ENCODE measurements at places on chromosomes 7 and 10. TPM values are rescaled to one million over a fixed set of nuclear protein-coding genes. Genes with fewer than 3 reads are reported as not detected.

DNA sequence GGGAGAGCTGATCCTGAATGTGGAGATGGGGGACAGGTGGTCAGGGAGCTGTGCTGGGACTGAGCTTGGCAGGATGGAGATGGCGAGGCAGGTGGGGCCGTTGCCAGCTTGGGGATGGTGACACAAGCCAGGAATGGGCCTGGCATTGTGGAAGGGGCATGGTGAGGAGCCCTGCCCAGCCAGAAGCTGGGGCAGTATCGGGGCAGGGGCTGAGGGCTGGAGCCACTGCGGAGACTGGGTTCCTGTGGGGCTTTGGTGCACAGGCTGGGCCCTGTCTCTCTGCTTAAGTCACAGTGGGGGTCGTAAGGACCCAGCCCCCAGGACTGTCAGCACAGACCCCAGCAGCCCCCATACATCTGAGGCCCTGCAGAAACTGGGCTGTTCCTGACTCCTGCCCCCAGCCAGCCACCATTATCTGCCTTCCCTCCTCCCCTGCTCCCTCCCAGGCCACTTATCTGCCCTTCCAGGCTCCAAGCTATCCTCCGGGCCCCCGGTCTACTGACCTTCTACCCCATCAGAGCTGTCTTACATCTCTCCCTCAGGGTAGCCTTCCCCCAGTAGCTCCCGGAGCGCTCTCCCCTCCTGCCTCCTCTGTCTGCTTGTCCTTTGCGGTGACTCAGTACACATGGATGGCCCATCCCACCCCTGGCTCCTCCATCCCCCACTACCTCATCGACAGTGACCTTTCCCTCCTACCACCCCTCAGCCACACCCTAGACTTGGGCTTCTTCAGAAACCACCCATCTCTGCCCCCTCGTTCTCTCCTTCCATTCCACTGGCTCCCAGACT is 44.2 kb downstream of the PPIF start:
- DNase-seq: peak; percentile 33

Gene CTAGE6
- total RNA-seq: 0.29 TPM

Gene HEPACAM2
- 24.2 TPM for total RNA-seq

GRCh38 chr10:14673189-14673861 is 101.4 kb downstream of the FAM107B start:
- DNase-seq: no peak

- DNase-seq: no peak
These were observed 255.7 kb downstream of the THSD7A start for GRCh38 chr7:11576310-11576709.

Gene IFIT1B
- total RNA-seq: not detected

Gene SLC18A3
- not detected for total RNA-seq

DNA sequence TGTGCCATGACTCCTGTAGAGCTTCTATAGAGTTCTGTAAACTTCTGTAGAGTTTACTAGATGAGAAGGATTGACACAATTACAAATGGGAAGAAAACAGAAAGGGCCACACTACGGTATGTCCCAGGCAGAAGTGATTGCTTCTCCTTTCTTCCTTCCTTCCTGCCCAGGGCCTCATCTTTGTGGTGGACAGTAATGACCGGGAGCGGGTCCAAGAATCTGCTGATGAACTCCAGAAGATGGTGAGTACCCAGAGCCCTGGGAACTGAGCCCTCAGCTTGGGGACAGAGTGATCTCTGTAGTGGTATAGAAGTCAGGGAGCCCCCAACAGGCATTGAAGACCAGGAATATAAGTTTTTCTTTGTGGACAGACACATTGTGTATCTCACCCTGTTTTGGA is 1.7 kb downstream of the ARF5 start:
- DNase-seq: no peak

Gene UPK3BL2
- 23.9 TPM for total RNA-seq

GRCh38 chr10:19683960-19684359 is 132.3 kb upstream of the PLXDC2 start:
- DNase-seq: no peak

- no peak for DNase-seq
These were observed 63.7 kb downstream of the TRUB1 start for GRCh38 chr10:115001506-115002381.

DNA sequence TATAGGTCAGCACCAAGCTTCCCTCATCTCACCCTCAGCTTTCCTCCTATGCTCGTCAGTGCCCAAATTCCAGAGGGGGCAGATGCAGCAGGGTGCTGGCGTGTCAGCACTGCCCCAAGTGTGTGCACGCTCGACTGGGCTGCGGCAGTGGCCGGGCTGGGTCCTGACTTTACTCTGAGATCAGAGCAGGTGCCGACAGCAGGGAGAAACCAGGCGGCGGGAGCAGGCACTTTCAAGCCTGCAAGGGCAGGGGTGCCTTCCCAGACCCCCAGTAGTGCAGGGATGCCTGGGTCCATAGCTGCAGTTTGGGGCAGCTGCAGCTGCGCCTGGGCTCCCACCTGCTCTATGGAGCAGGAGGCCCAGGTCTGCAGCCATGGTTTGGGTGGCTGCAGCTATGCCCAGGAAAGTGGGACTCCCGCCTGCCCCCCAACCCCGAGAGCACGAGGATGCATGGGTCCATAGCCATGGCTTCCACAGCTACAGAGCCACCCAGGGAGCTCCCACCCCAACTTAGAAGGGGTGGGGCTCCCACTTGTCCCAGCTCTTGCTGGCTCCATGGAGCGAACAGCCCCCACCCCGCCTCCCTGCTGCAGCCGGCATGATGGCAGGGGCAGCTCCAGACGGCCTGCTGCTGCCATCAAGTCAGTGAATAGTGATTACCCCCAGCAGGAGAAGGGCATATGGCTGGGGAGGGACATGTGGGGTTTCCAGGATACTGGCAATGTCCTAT is 199.2 kb upstream of the KMT2E start:
- DNase-seq: no peak

DNA sequence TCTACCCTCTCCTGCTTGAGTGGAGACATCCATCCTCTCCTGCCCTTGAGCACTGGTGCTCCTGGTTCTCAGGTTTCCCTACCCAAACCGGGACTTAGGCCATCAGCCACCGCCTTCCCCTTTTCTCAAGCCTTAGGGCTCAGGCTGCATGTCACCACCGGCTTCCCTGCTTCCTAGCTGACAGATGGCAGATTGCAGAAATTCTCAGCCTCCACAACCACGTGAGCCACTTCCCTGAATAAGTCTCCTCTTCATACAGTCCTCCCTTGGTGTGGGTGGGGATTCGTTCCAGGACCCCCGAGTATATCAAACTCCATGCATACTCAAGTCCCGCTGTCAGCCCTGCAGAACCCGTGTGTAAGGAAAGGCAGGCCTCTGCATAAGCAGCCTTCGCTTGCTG is 203.5 kb upstream of the ZNF32 start:
- no peak for DNase-seq

- DNase-seq: no peak
These were observed 569.5 kb downstream of the SORCS3 start for GRCh38 chr10:105210546-105210945.

DNA sequence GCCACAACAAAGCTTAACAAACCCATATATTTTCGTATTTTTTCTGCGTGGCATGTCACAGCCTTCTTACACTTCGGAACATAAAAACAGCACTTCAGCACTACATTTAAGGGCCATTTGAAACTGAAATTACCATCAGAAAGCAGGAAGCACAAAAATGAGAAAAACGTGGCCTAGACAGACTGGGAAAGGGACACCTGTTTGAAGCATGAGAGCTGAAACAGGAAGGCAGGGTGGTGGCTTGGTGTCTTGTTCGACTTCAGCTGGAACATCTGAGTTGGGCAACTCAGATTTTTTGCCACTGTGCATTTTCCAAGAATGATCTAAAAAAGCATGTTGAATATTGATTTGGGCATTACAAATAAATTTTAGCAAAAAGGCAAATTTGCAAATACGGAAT is 243.2 kb downstream of the ELMO1 start:
- DNase-seq: no peak

Gene TFR2
- total RNA-seq: 1.2 TPM

Gene CDHR1
- 39.6 TPM for total RNA-seq

- DNase-seq: no peak
These were observed 5.7 kb upstream of the ARPC1B start for GRCh38 chr7:99368750-99369389.

Gene CARD11
- 3.2 TPM for total RNA-seq

GRCh38 chr10:124696446-124697392 is 47.5 kb downstream of the FAM53B start:
- no peak for DNase-seq

DNA sequence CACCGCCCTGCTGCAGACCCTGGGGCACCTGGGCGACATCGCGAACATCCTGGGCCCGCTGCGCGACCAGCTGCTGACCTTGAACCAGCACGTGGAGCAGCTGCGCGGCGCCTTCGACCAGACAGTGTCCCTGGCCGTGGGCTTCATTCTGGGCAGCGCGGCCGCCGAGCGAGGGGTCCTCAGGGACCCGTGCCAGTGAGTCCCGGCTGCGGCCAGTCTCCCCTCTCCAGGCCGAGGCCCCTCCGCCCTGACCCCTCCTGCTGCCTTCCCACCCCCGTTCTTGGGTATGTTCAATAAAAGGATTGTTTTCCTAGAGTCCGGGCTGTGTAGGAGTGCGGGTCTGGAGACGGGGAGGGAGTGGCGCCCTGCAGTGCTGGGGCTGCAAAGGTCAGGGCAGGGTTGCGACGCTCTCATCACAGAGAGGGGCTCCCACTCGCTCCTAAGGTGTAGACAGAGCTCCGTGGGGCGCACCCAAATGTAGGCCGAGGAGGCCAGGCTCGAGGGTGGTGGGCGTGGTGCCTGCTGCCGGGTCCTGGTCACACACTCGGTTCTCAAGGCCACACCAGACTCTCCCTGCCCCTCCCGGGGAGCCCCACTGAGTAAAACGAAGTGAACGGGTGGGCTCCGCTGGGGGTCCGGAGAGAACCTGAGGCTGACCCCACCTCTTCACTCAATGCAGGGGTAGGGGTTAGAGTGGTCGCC is 1.4 kb downstream of the UTF1 start:
- no peak for DNase-seq

DNA sequence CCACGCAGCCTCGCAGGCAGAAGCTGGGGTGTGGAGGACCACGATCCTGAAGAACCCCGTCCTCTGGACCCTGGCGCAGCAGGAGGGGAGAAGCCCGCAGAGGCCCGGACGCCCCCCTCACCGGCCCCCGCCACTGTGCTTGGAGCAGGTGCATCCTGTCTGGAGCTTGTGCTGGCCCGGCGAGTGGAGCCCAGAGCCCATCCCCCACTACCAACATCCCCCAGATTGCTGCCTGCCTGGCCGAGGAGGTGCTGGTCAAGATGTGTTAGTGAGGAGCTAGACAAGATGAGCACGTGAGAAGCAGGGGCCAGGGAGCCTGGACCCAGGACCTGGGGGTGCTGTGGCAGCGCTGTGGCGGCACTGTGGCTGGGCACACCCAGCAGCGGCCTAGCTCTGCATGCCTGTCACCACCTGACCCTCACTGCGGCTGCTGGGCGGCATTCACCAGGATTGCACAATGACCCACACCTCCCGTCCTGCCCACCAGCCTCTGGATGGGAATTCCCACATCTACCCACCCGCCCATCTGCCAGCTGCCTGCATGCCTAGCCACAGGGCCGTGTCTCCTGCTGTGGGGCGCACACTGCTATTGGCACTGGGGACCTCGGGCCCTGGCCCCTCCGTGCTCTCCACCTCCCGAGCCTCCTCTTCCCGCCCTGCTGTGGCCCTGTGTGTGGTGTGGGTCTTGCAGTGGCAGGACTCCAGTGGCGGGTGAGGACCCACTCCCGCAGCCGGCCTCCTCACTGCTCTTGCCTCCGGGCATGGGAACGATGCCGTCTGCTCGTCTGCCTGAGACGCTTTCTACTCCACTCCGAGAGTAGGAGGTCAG is 11.8 kb downstream of the GPR146 start:
- no peak for DNase-seq

DNA sequence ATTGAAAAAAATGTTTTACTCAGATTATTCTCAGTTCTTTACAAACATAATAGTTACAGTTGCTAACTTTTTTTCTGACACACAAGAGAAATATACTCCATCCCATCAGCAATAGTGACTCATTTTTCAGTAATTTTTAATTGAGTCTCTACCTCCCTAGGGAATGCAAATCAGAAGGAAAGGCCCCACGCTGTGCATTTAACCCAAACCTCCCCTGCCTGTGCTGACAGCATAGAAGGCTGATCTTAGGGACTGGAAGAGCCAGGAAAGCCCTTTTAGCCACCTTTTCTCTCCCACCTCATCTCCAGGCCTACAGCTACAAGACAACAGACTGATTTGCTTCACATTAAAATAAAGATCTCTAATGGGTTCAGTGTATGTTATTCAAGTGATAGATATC is 24.7 kb upstream of the PIK3CG start:
- no peak for DNase-seq

DNA sequence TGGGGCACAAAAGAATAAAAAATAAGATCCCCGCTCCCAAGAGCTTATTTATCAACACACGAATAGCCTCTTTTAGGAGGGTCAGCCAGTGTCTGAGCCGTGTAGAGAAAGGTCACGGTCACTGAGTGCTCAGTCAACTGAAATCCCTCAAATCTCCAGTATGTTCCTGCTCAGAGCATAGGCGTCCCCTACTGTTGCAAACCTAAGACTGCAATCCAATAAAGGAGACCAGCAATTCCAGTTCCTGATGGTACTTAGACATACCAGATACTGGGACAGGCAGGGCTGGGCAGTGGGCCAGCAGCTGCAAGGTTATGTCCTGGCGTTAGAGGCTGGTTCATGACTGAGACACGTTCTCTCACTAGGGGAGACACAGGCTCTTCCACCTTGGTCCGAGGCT is 93.6 kb downstream of the CACNB2 start:
- DNase-seq: no peak

DNA sequence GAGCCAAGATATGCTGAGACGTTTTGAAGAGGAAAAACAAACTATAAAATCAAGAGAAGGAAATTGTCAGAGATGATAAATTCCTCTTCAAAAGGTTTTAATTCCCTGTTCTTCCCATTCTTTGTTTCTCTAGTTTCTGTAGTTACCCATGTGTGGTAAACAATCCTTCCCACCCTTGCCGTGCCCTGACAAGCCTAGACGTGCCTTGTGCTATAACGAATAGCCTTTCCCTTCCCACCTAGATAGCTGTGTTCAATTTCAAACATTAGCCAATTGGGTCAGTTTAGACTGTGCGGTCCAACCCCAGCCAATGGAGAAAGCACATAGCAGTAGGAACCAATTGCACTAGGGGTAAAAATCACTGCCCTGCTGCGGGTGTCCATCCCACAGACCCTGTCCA is 138.1 kb downstream of the RALA start:
- DNase-seq: no peak

DNA sequence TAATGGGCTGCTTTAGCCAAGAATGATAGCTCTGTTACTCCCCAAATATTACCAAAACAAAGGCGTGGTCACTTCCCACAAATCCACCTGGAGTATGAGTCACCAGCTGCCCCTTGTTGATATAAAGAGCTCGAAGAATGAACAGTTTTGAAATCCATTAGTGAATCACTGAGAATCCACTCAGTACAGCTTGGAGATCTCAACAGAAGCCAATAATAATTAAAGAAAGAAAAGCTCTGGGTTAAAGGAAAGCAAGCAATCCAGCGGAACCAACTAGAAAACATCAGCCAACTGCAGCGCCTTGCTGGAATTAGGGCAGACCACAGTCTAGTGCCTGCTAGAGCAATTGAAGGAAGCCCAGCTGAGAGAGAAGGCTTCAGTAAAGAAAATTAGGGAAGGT is 576.0 kb upstream of the C7orf33 start:
- DNase-seq: no peak

Data from mucosa of descending colon (tissue), 3 donors.